ENCODE measurements at places on chromosomes 6 and 20.
A peak's percentile ranks its signal among the peaks of the same experiment; 100 is the strongest.

DNA sequence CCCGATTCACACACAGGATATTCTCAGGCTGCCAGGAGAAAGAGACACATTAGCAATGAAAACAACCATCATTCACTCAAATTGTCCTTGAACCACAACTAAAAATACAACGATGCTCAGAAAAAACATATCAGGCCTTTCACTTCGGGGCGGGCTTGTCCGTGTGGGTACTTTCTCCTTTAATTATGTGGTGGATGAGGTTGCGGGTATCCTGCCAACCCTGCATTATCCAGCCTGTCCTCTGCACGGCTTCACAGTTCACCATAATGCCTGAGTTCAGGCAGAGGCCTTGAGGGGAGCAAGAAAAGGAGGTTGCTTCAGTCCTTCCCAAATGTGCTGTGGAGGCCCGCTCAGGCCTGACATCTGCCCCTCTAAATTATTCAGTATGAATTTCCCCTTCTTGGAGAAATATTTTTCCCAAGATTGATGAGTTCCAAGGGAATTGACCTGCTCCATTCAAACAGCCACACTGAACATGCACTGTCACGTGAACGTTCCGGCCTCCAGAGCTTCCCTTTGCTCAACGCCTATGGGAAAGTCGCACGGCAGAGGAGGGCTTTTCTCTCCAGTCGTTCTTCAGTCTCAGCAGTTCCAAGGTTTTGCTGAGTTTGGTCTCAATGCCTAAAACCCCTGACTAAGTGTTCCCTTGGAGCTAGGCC is 70.3 kb downstream of the MYLK4 start:
- DNase-seq = no peak

DNA sequence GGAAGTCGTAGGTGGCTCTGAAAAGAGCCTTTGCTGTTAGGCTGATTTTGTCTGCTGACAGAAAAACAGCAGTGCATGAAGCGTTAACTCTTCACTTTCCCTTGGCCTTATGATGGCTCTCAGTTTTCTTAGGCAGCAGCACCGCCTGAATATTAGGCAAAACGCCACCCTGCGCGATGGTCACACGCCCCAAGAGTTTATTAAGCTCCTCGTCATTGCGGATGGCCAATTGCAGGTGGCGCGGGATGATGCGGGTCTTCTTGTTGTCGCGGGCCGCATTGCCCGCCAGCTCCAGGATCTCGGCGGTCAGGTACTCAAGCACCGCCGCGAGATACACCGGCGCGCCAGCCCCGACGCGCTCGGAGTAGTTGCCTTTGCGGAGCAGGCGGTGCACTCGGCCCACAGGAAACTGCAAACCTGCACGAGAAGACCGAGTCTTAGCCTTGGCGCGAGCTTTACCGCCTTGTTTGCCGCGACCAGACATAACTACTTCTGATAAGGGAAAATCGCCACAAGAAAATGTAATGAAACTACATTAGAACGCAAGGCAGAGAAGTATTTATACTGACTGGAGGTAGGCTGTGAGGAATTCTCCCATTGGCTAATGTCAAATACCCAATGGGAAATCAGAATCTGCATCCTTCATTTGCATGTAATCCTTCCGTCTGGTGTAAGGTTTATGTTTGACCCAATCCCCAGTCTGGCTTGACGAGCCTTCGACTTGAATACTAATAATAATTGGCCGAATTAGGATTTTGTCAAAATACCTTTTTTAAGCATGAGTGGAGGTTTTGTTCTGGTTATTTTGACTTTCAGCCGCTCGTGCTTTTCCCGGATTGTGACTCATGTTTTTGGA is 53.9 kb upstream of the HFE start:
- peak; percentile 88 for DNase-seq

DNA sequence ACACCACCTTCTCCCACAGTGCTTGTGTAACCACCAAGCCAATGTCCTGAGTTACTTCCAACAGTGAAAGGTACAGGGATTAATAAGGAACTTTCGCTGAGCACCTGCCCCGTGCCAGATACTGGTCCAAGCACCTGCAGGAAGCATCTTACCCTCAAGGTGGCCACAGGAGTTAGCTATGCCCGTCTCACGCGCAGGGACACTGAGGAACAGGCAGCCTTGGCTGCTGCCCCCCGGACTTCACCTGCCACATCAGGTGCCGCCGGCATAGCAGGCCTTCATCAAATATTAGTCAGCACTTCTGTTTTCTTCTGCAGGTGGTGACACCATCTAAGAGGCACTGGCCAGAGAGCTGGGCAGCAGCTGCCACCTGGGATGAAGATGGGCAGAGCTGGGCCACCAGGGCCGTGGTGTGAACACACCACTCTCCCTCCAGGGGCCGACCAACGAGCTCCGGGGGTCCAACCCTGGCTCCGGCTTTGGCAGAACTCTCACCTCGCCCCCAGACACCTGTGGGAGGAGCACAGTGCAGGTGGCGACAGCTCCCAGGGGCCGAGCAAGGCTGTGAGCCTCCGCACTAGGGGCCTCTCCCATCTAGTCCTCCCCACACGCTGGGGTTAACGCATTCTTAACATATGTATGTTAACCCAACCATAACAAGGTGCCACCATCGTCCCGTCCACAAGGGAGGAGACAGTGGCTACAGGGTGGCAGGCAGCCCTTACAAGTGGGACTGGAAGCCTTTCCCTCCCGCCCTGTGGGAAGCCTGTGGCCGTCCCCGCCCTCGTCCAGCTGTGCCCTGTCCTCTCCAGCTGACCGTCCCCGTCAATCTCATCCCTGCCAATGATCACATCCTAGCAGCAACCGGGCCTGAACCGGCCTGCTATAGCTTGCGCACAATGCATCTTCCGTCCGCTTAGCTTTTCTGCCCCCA is 2.9 kb upstream of the PPDPF start:
- no peak for DNase-seq

DNA sequence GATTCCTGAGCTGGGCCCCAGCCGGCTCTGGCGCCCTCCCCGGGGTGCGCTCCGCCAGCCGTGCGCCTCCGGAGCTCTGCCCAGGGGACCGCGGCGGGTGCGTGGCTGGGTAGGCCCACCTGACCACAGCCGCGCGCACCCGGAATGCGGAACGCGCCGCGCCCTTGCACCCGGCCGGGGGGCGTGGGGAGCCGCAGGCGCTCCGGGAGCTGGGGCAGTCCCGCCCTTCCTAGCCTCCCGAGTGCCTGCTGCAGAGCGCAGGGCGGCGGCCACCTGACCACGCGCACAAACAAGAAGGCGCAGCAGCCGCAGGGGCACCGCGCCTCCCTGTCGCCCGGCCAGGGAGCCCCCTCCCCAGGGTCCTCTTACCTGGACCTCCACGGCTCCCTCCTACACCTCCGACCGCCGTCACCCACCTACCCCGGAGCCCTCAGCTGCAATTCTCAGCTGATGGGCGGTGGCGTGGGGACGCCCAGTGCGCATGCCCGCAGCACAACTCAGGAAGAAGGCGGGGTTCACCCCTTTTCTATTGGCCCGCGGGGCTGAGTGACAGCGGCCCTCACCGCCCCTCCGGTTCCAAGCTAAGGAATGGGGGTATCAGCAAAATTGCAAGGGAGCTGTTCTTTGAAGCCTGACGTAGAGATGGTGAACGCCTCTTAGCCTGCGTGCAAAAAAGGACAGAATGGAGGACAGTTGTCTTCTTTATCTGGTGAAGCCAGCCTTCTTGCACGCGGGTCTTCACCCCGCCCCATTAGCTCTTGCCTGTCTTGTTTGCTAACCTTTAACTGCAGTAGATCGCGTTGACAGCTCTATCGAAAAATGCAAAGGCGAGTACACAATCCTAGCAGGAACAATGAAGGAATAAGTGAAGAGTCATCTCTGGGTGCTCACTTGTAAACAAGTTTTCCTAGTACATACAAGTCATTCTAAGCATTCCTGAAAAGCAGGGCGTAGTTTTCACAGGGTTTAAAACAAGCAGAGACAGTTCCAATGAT is at the start of gene STX7:
Gene STX7, minus strand, starts transcription at position 479 of the 995 bp plus-strand sequence. CDS start 9,586 bp downstream, outside the sequence.
- DNase-seq = peak; percentile 96

DNA sequence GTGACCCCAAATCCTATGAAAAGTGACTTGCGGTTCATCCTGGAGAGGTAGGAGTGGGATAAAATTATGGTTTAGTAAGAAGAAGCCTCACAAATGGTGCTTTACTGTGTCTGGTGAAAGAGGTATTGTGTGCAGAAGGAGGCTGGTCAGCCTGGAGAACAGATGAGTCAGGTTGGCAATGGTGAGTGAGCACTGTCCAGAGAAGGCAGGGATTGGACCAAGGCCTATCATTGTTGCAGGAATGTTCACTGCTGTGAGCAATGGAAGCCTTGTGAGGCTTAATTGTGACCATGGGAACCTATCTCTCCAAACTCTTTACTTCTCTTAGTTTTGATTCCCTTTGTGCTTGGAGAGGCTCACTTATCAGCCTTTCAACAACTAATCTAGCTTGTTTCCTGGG is 89.0 kb upstream of the KCNK16 start:
- no peak for DNase-seq

Measured in midbrain (tissue), 1 donor.